ENCODE measurements at places on chromosomes 5 and 9. TPM values are rescaled to one million over a fixed set of nuclear protein-coding genes. Genes with fewer than 3 reads are reported as not detected.

- no peaks in the 10 kb centered on the region for H3K36me3 ChIP-seq
- H3K27ac ChIP-seq = no peak overlapping the region
- no peaks in the 10 kb centered on the region for H3K27me3 ChIP-seq
- H3K4me1 ChIP-seq = peaks cover 16% of the 10 kb centered on the region
- no peak overlapping the region for H3K4me3 ChIP-seq
Observed at GRCh38 chr9:107487521-107488374, 1.8 kb downstream of the KLF4 start.

DNA sequence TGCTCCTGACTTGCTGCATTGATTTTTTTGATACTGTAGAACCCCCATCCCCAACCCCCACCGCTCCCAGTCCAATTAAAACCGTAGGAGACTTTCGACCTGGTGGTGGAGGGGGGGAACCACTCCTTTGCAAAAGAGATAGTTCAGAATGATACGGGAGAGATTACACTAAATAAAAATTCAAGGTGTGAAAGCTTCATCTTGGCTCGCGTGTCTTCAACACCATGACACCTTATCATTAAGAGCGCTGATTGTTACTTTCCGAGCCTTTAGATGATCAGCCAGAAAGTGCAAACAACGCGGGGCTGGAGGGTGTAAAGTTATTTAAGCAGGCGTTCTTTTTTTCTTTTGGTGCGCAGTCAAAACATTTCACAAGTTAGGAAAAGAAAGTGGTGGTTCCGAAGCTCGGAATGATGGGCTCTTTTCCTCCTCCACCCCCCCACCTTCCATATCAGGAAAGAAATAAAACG, 1.3 kb upstream of the ZNF462 start:
- H3K36me3 ChIP-seq = no peaks in the 10 kb centered on the region
- H3K27me3 ChIP-seq = peaks cover 37% of the 10 kb centered on the region
- no peak for DNase-seq
- H3K4me1 ChIP-seq = no peaks in the 10 kb centered on the region
- H3K27ac ChIP-seq = no peak overlapping the region

- DNase-seq = no peak
- H3K27ac ChIP-seq = no peak overlapping the region
- H3K4me1 ChIP-seq = no peaks in the 10 kb centered on the region
Observed at GRCh38 chr9:106376689-106377088, 486.3 kb upstream of the ZNF462 start.

GRCh38 chr9:129979071-129979745, 63.8 kb downstream of the FNBP1 start:
- H3K36me3 ChIP-seq = peaks cover 3% of the 10 kb centered on the region
- H3K27me3 ChIP-seq = no peaks in the 10 kb centered on the region
- H3K4me3 ChIP-seq = no peak overlapping the region
- H3K27ac ChIP-seq = no peak overlapping the region

DNA sequence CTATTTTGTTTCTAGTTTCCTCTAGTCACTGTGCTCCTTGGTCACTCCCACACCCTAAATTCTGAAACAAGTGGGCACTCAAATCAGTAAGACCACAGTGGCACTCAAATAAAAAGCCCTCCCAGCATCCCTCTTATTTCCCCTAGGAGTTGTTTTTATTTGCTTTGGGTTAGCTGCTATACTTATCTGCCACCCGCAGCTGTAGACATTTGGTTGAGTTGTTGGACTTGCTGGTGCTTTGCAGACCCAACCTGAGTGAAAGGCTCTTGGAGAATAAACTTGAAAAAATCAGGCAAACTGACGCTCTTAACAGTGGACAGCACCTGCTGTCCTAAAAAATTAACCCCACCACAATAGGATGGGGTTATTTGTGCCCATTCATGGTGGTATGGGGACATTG, 203.0 kb downstream of the SPATA31A6 start:
- no peaks in the 10 kb centered on the region for H3K36me3 ChIP-seq
- no peak for DNase-seq
- no peaks in the 10 kb centered on the region for H3K4me1 ChIP-seq
- no peaks in the 10 kb centered on the region for H3K27me3 ChIP-seq

DNA sequence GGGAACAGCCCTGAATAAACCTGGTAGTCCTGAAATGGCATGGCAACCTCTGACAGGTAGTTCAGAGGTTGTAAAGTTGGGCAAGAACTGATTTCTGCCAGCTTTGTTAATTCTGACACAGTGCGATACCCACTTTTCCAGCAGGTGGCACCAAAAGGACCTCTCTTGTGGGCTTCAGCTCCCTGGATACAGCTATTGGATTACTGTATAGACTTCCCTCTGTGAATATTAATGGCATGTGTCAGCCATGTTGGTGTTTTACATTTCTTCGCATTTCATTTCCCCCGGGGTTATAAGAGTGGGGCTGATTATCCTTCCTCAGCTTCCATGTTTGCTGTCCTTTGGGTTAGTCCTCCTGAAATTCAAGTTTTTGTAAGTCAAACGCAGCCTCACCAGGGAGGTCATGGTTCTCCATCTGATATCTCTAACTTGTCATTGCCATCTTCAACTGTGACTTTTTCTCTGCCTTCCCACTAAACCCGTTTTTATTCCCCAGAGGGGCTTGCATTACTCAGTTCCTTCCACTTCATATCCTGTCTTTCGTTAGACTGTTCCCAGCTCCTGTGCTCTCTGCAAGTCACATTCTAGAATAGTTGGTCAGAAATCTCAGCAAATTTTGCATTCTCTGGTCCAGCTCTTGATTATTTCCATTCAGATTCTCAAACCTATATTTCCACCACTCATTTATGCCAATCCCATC, 135.6 kb downstream of the LIFR start:
- H3K27me3 ChIP-seq = peaks cover 7% of the 10 kb centered on the region
- H3K4me1 ChIP-seq = no peaks in the 10 kb centered on the region
- no peak overlapping the region for H3K27ac ChIP-seq
- H3K36me3 ChIP-seq = no peaks in the 10 kb centered on the region
- no peak overlapping the region for H3K4me3 ChIP-seq

GRCh38 chr5:29972597-29972996, 1220.9 kb upstream of the CDH6 start:
- no peak for DNase-seq
- no peaks in the 10 kb centered on the region for H3K36me3 ChIP-seq
- H3K27ac ChIP-seq = no peak overlapping the region
- no peak overlapping the region for H3K4me3 ChIP-seq
- no peaks in the 10 kb centered on the region for H3K4me1 ChIP-seq

DNA sequence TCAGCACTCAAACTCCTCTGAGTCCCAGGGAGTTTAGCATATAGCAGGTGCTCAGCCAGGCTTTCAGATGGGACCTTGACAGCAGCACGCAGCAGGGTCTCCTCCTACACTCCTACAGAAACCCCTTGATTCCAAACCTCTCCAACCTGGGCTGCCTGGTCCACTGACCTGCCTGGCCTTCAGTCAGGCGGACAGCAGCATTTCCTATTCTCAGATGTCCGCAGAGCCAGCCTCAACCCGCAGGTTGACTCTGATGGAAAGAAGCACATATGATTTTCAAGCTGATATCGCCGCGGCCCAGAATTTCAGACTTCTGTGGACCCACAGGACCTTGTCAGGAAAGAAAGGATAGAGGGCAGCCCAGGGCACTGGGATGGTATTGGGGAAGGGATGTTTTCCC, 5.3 kb upstream of the SLC25A48 start:
- no peak for DNase-seq
- H3K4me1 ChIP-seq = no peaks in the 10 kb centered on the region
- no peak overlapping the region for H3K27ac ChIP-seq

DNA sequence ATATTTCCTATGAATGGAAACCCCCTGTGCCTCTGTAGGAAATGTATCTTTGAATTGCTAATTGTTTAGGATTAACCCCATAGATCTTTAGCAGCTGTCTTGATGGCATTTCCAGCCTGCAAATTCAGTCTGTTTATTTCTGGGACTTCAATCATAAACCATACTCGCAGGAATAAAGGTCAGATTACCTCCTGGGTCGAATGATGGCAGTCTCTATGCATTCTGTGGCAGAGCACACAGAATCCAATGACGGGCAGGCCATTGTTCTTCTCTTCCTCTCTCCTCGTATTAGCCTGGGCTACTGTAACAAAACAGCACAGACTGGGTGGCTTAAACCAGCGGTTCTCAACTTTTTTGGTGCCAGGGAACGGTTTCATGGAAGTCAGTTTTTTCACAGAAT, 199.9 kb downstream of the PCSK5 start:
- no peaks in the 10 kb centered on the region for H3K27me3 ChIP-seq
- no peak for DNase-seq
- H3K4me1 ChIP-seq = no peaks in the 10 kb centered on the region

GRCh38 chr9:3444016-3444415, 81.8 kb downstream of the RFX3 start:
- no peaks in the 10 kb centered on the region for H3K36me3 ChIP-seq
- H3K4me3 ChIP-seq = no peak overlapping the region
- no peaks in the 10 kb centered on the region for H3K4me1 ChIP-seq
- DNase-seq = no peak
- H3K27me3 ChIP-seq = no peaks in the 10 kb centered on the region
- H3K27ac ChIP-seq = no peak overlapping the region

DNA sequence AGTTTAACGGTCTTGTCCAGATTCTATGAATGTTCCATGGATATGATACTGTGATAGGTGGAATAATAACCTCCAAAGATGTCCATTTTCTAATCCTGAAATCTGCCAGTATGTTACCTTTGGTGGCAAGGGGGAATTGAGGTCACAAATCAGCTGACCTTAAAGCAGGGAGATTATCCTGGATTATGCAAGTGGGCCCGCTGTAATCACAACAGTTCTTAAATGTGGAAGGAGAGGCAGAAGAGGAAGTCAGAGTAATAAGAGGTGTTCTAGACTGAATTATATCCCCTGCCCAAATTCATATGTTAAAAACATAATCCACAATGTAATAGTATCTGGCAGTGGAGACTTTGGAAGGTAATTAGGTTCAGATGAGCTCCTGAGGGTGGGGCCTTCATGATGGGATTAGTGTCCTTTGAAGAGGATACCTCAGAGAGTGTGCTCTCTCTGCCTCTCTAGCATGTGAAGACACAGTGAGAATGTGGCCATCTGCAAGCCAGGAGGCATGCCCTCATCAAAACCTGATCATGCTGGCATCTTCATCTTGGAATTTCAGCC, 47.6 kb upstream of the ZFAND5 start:
- no peak overlapping the region for H3K27ac ChIP-seq
- H3K36me3 ChIP-seq = no peaks in the 10 kb centered on the region

DNA sequence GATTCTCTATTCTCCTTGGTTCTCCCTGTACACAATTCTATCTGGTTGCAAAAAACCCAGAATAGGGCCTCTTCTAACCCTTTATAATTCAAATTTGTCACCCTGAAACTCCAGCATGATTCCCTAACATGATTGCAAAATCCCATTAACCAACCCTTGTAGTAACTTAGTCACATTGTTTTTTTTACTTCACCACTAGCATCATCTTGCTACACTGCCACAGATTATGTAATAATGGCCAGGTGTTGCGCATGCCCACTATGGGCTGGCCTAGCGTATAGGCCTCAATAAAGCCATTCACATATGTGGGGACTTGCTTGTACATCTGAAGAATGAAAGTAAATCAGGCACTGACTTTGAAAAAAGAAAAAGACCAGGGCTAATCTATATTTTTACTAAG, 25.7 kb downstream of the FAM170A start:
- H3K36me3 ChIP-seq = no peaks in the 10 kb centered on the region
- H3K4me1 ChIP-seq = no peaks in the 10 kb centered on the region
- H3K27ac ChIP-seq = no peak overlapping the region

DNA sequence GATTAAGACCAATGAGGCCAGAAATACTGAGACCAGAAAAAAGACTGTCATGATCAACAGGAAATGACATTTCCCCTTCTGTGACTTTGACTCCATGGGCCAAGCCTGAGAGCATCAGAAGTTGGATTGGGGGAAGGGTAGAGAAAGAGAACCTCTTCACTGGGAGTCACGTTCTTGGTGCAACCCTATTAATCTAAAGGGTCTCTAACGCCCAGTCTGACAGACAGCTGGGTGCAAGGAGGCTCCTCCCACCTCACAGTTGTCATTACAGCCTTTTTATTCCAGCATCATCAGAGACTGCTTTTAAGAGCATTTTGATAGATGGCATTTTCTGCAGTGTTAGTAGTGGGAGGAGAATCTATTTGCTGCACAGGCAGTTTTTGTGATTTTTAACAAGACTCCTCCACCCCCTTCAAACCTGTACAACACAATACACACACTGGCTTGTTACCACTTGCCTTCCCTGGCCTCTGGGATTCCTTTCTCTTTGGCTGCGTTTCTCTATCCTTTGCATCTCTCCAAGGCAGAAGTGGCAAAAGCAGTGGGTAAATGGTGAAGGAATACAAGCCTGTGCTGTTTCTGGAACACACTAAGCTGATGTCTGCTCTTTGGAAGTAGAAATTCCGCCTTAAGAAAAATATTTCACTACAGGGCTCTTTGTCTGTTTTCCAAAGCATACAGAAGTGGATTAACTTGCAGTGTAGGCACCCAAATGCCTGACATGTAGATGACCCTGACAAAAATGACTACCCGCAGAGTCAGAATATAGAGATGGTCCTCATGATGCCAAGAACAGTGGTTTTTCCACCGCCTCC, 310.4 kb upstream of the ZNF608 start:
- H3K4me3 ChIP-seq = no peak overlapping the region
- DNase-seq = no peak
- no peak overlapping the region for H3K27ac ChIP-seq
- H3K27me3 ChIP-seq = no peaks in the 10 kb centered on the region
- no peaks in the 10 kb centered on the region for H3K36me3 ChIP-seq

DNA sequence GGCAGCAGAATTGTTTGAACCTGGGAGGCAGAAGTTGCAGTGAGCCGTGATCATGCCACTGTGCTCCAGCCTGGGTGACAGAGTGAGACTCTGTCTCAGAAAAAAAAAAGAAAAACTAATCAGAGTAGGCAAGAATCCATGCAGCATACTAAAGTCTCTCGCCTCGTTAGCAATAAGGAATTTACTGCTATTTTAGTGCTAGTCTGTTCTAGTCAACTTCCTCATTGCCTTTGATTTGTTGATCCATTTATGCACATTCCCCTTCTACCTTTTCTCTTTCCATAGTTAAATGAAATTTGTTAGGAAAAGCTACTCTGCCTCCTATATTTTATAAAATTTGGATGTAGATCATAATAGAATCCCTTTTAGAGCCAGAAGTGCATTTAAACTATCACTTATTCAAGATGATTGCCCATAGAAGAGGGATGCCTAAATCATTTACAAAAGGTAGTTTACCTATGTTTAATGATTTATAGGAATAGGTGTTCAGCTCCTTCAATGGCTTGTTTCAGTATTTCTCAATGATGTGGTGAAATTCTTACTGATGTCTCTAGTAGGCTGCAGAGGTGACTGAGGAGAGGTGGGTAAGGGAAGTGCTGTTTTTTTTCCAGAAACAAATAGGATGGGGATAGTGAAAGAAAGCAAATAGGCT, 1.9 kb downstream of the LRRC19 start:
- no peak overlapping the region for H3K4me3 ChIP-seq
- DNase-seq = no peak
- no peaks in the 10 kb centered on the region for H3K36me3 ChIP-seq
- H3K27me3 ChIP-seq = no peaks in the 10 kb centered on the region
- no peaks in the 10 kb centered on the region for H3K4me1 ChIP-seq

- no peaks in the 10 kb centered on the region for H3K4me1 ChIP-seq
- no peaks in the 10 kb centered on the region for H3K36me3 ChIP-seq
- H3K27ac ChIP-seq = no peak overlapping the region
- no peaks in the 10 kb centered on the region for H3K27me3 ChIP-seq
- no peak for DNase-seq
Observed at GRCh38 chr5:59598547-59598874, 295.0 kb downstream of the PDE4D start.

The TCF7 gene
- total RNA-seq = 6.8 TPM

The OR1Q1 gene
- not detected for total RNA-seq

The IFNK gene
- total RNA-seq = not detected

The C5orf52 gene
- total RNA-seq = not detected

The SCGB3A2 gene
- not detected for total RNA-seq

The PRDM9 gene
- not detected for total RNA-seq

The FOXD4 gene
- 0.18 TPM for total RNA-seq
